GM20000 (cell line): ENCODE measurements at places on chromosomes 5 and 9.

DNA sequence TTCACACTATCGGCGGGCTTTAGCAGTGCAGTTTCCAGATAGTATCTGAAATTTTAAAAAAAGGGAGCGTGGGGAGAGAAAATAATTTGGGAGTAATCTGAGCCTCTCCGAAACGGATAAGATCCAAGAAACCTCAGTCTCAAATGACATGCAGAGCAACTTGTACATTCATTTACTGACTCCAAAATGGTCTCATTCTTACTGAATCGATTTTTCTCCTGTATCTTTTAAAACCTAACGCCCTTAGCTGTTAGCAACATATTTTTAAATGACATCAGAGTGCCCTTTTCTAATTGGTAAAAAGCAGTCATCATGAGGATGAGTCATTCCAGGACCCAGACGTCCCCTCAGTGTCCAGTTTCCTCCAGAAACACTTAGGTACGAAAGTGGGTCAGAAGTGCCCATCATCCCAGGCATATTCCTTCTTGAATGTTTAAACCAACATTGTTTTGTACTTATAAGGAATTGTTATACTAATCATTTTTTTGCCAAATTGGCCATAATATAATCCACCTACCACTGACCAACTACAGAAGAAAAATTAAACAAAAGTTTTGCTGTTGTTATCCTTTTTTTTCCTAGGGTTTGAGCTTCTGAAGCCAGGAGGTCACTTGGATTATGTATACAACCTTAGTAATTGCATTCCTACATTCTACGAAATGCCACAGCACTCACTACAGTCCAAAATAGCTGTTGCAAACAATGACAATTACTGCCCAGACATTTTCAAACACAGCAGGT is 354.4 kb downstream of the ADAMTS6 start:
- no peak for DNase-seq

DNA sequence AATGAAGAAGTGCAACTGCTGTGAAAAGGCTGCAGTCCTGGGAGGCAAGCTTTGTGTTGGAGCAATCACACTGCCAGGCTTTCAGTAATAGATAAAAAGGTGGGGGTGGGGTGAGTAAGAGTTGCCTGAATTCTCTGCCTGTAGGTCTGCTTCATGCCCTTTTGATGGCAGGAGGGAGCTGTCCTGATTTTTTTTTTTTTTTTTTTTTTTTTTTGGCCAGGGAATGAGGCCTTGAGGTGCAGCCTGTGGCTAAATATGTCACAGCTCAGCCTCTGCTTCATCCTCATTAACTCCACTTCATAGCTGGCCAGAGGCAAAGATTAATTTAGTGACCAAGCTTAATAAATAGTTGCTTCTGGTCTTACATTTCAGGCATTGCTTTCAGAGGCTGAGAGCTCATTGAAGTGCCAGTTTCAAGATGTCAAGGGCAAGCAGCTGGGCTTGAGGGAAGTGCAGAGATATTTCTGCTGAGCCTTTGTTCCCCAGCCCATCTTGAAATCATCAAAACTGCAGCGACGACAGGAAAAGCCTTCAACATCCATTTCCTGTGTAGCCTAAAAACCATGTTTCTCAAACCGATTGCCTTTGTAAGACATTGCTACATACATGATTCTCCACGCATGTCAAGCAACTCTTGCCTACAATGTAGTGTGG is 134.7 kb downstream of the MACIR start:
- no peak for DNase-seq

DNA sequence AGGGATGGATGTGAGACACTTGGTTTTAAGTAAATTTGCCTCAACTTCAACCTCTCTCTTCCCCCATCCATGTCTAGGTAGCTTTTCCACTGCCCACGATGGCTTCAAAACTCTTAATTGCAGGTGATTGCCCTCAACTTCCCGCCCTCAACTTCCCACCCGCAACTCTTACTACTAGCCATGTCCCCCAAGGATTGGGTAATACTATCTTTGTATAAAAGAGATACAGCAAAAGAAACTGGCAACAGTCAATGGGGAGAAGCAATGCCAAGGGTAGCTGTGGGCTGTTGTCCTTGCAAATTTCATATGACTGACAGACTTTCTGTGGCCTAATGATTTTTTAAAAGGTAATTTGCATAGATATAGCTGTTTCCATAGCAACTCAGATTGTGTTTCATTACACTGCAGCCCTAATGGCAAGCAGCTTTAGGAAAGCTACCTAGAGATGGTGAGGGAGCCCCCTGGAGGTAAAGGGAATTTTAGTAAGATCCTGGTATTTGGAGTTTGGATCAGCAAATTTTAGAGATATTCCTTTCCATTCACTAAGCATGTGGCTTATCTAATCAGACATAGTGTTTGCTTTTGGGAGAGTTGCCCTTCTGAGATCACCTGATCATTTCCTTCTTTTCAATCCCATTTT is 421.5 kb upstream of the DAP start:
- peak; percentile 30 for DNase-seq

- no peak for DNase-seq
Observed at GRCh38 chr9:34370970-34371880, 5.5 kb downstream of the MYORG start.

DNA sequence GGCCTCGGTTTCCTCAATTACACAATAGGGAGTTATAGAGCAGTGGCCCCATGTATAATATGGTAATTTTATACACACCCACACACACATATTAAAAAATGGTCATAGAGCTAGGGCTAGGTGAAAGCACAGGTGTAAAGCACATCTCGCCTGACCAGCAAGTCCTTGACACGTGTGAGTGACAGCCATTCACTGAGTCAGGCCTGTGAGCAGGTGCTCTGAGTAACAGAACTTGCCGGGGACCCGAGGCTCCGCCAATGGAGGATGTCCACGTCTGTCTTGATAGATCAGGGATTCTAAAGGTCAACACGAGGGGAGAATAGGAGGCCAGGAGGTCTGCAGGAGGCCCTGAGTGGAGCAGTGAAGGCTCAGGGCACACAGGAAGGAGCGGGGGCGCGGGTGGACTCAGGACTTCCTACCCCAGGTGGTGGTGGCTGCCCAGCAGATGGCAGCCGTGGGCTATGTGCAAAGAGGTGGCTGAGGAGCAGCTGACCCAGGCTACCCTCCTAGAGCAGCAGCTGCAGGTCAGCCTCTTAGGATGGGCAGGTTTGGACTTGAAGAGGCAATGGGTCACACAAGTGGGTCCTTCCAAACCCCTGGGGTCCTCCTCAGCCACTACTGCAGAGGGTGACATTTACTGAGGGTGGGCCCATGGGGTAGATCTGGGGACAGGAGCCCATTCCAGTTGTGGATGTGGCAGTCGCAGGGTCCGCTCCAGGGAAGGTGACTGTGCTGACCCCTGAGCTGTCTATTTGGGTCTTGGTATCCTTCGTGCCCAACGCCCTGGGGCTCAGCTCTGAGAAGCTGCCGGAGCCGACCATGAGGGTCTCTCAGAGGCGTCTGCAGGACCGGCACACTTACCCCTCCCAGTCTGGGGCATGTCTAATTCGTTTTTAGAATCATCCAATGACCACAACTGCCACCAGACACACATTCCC is 45.9 kb downstream of the PRRT1B start:
- DNase-seq, result peak; percentile 84

- DNase-seq, result no peak
Observed at GRCh38 chr5:54620141-54620933, 102.8 kb downstream of the SNX18 start.

- DNase-seq, result no peak
Observed at GRCh38 chr9:73038089-73038509, 85.2 kb upstream of the ALDH1A1 start.

GRCh38 chr5:9832921-9833320 is 202.8 kb upstream of the TAS2R1 start:
- DNase-seq, result no peak
